ENCODE measurements at places on chromosomes 5 and 9.

DNA sequence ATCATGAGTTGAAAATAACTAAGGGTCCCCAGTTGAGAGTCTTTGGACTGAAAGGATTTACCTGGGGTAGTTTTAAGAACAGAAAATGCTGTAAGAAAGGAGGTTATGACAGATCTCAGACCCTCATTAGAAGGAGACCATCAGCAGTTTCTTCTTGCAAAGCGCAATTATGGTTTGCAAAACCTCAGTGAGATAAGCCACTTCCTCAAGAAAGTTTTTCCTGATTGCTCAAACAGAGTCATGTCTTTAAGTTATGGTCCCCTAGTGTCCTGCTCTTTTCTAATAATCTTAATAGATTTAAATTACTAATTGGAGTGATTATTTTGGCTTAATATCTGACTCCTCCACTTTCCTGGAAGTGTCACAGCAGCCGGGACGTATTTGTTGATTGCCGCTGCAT is 293.2 kb upstream of the KLF4 start:
- DNase-seq, result no peak

GRCh38 chr5:131265311-131265803 is 1.5 kb downstream of the CDC42SE2 start:
- no peak for DNase-seq

GRCh38 chr9:18129809-18130334 is 344.1 kb upstream of the ADAMTSL1 start:
- DNase-seq, result peak; percentile 26

DNA sequence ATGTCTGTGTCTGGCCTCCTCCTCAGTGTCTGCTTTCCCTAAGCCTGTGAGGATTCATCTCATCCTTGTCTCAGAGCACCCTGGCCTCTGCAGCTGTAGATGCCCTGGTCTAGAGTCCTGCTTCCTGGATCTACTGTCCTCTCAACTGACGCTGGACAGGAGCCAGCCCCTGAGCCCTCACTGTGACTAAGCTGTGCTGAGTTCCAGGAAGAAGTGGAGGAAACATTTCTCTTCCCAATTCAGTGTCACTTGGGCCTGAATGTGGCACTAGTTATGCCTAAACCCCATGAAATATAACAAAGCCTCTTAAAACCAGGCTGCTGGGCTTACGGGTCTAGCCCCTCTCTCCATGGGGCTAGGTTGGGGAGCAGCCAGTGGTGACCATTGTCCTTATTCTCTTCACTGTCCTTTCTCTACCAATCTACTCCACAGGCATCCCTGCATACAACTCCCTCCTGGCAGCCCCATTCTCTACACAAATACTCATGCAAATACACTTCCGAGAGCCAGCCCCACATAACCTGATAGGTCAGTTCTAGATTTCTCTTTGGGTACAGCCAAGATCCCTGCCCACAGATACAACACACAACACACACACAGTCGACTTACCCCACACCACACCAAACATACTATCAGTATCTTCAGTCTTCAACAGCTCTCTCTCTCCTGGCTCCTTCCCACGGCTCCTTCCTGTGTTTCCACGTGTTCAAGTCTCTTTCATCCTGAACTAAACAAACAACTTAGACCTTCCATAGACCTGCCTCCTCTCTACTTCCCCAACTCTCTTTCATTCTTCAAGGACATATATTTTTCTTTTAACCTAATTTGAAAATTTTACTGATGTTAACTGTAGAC is 220.8 kb downstream of the SNX18 start:
- no peak for DNase-seq

DNA sequence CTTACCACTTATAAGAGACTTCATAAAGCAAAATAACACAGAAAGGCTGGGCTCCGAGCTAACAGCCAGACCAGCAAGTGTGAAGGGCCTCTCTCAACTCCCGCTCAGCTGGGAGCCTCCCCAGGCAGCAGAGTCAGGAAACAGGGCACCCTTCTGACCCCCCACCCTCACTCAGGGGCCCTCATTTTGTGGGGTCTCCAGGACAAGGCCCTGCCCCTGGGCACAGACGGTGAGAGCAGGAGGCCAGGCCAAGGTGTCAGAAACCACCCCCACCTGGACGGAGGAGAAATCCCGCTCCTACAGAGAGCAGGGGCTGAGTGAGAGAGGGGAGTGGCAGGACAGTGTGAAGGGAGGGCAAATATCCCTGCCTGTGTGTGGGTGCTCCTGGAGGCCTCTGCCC is 135.8 kb upstream of the FOXD4L5 start:
- no peak for DNase-seq

GRCh38 chr9:68454579-68455334 is 85.9 kb downstream of the TMEM252 start:
- DNase-seq, result no peak

- no peak for DNase-seq
These were observed 11.5 kb downstream of the UGT3A1 start for GRCh38 chr5:35979715-35980114.

- no peak for DNase-seq
These were observed 9.5 kb downstream of the GDNF start for GRCh38 chr5:37830348-37830747.

DNA sequence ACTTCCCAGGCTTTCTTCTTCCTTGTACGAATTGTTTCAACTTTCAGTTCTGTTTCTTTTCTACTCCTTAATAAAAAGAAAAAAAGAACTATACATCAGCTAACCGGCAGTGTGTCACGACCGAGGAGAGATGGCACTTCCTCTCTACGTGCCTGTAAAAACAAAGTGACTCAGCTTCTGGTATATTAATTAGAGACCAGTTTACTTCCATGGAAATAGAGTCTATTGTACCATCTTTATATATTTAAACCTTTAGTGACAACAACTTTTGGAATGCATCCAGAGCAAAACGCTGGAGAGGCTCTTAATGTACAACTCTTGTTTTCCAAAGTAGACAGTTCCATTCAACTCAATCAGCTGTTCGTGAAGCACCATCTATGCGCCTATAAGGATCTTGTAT is 94.5 kb upstream of the LIFR start:
- no peak for DNase-seq

- DNase-seq, result no peak
These were observed 9.0 kb upstream of the ZSWIM6 start for GRCh38 chr5:61322738-61323725.

- DNase-seq, result no peak
These were observed 6.5 kb downstream of the TBC1D2 start for GRCh38 chr9:98248737-98249474.
